ENCODE measurements at places on chromosomes 2 and 18. TPM values are rescaled to one million over a fixed set of nuclear protein-coding genes. Genes with fewer than 3 reads are reported as not detected.

Gene OXER1
- 0.12 TPM for total RNA-seq

DNA sequence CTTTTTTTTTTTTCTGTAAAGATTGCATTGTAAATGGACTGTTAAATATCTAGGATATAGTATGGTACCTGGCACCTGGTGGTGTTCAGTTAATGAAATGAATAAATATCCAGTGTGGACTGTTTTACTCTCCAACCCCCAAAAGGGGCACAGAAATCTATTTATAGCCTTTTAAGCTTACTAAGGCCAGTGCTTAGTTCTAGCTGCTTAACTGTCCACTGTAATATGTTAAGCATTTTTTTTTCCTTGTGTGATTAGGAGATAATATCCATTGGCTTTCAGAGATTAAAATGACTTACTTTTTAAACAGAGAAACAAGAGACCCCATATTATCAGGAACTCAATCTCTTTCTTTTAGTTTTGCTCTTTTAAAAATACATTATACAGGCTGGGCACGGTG, 84.4 kb downstream of the ZNF532 start:
- peaks cover 6% of the 10 kb centered on the region for H3K27me3 ChIP-seq
- no peak overlapping the region for H3K4me3 ChIP-seq
- DNase-seq, result no peak
- no peaks in the 10 kb centered on the region for H3K4me1 ChIP-seq
- no peaks in the 10 kb centered on the region for H3K36me3 ChIP-seq

Gene DAW1
- total RNA-seq, result not detected

DNA sequence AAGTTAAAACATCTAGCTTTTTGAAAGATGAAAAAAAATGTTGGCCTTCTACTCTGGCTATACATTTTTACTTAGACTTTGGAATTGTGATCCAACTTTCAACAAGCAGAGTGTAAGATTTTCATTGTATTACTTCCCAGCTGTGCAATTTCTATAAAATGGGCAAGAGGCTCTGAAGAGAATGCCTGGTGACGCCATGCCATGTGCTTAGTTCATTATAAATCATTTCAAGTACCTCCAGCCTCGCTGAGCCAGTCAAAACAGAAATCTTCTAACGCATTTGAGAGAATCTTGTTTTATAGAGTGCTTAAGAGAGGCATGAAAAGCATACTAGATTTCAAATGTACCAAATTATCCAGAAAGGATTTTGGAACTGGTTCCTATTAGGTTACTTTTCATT, 10.1 kb upstream of the STK17B start:
- peaks cover 4% of the 10 kb centered on the region for H3K36me3 ChIP-seq
- peak overlapping the region; percentile 47 for H3K27ac ChIP-seq
- peak overlapping the region; percentile 11 for H3K4me3 ChIP-seq
- peaks cover 71% of the 10 kb centered on the region for H3K4me1 ChIP-seq

DNA sequence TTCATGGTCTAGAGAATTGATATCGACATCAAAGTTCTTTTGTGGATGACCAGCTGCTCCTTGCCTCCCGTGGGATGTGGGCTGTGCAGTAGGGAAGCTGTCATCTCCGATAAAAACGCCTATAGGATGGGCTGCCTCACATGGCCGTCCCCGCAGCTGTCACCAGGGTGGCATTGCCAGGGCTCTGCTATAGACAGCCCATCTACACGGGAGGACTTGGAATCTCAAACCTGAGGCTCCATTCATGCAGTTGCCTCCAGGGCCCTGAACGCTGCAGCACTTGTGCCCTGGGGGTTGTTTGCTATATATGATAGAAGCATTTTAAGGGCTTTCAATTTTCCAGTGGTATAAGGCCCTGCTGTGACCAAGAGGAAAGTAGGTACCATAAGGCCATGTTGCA, 183.1 kb downstream of the MYCN start:
- DNase-seq, result no peak
- H3K36me3 ChIP-seq, result no peaks in the 10 kb centered on the region
- no peak overlapping the region for H3K27ac ChIP-seq
- no peaks in the 10 kb centered on the region for H3K4me1 ChIP-seq

DNA sequence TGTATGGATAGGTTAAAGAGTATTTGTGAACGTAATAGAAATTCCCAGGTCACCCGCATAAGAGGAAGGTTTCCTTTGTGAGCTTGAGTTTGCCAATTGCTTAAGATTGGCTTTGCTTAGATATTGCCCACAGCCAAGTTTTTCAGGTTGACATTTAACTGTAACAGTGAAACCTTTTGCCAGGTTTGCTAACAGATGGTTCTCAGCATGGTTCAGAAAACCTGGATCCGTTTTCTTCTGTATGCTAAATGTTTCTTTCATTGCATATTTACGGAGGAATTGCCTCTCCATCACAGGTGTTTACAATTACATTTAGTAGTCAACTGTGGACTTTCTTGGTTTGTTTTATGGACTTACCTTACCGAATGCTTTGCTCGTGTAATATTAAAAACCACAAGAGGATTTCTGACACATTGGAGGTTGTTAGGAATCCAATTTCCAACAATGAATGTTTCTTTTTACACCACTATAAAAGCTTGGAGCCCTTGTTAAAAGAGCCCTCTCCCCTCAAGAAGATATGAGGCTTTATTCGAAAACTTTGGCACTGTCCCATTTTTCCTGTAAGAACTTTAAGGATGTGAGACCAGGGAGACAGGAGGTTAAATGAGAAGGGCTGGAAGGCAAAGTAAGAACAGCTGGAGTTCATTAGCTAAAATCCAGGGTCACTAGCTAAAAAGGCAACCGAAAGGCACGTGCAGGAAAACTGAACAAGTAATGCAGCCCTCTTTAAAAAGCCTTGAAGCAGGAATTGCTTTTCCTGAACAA, 7.8 kb downstream of the CDK15 start:
- H3K27me3 ChIP-seq, result peaks cover 19% of the 10 kb centered on the region
- DNase-seq, result no peak
- H3K4me3 ChIP-seq, result no peak overlapping the region
- no peaks in the 10 kb centered on the region for H3K36me3 ChIP-seq
- H3K27ac ChIP-seq, result no peak overlapping the region

DNA sequence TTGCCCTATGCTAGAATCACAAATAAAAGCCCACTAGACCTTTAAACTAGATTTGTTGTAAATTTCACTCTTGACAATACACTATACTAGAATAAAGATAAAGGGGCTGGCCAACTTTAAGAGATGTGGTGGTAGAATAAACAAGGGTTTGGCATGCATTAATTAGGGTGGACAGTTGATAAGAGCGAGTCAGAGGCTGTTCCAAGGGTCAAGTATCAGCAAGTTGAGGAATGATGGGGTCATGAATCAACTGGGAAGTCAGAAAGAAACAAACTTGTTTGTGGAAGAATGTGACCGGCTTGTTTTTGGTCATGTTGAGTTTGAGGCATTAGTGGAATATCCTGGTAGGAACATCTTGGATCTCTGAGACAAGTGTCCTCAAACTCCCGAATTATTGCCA, 398.3 kb upstream of the TNP1 start:
- H3K4me1 ChIP-seq, result no peaks in the 10 kb centered on the region
- no peak overlapping the region for H3K27ac ChIP-seq

Gene POLR1A
- 74.6 TPM for total RNA-seq

Gene FHOD3
- not detected for total RNA-seq

GRCh38 chr2:144834998-144835633, 315.2 kb upstream of the ZEB2 start:
- no peak for DNase-seq
- H3K4me3 ChIP-seq, result no peak overlapping the region
- H3K36me3 ChIP-seq, result no peaks in the 10 kb centered on the region
- H3K27ac ChIP-seq, result no peak overlapping the region

All from activated T-helper 1 cell treated with anti-CD3 and anti-CD28 coated beads, Interleukin-12 subunit alpha, Interleukin-12 subunit beta, Interleukin-2, Interleukin-4 antibody, amounts not matched to agents 30 ng/mL and 10 ng/mL and 1 ng/mL, durations not matched to agents 14 hours and 24 hours and 36 hours (primary cell).